ENCODE measurements at places on chromosomes 2 and 18.

DNA sequence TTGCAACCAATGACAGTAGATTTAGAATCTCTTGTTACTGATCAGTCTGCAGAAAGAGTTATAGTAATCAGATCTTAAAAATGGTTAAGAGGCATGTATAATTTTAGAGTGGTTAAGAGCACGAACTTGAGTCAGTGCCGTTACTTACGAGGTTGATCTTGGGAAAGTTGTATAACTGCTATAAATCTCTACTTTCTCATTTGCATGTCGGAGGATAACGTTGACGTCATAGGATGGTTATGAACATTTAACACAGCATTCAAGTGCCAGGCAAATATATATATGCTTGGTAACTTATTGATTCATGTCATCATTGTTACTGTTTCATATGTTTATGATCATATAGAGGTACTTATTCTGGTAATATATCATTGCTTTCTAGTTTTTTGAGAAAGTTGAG is 146.2 kb downstream of the ARHGAP28 start:
- no peaks in the 10 kb centered on the region for H3K4me1 ChIP-seq
- H3K36me3 ChIP-seq: no peaks in the 10 kb centered on the region
- no peak for DNase-seq

- DNase-seq: no peak
- no peaks in the 10 kb centered on the region for H3K27me3 ChIP-seq
- no peak overlapping the region for H3K4me3 ChIP-seq
- no peaks in the 10 kb centered on the region for H3K4me1 ChIP-seq
- H3K27ac ChIP-seq: no peak overlapping the region
Measured at GRCh38 chr2:73770725-73771124, 9.2 kb downstream of the DUSP11 start.

DNA sequence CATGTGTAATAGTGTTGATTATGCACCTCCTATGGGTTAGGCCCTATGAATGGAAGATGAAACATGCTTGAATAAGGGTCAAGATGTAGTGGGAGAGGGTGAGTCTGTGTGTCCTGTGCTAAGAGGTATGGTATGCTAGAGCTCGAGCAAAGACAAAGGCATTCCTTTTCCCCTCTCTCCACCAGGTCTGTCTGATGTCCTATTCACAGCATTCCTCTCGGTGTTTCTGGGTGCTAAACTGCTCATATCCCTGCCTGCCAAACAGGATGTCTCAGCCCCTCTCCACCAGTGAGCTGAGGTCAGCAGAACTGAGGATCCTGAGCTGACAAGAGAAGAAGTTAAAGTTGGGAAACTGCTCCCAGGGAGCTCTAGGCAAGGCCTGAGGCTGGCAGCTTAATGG is 344.9 kb downstream of the TSN start:
- H3K4me3 ChIP-seq: no peak overlapping the region
- peak overlapping the region; percentile 45 for H3K27ac ChIP-seq
- no peaks in the 10 kb centered on the region for H3K36me3 ChIP-seq
- peak; percentile 56 for DNase-seq
- H3K27me3 ChIP-seq: no peaks in the 10 kb centered on the region

DNA sequence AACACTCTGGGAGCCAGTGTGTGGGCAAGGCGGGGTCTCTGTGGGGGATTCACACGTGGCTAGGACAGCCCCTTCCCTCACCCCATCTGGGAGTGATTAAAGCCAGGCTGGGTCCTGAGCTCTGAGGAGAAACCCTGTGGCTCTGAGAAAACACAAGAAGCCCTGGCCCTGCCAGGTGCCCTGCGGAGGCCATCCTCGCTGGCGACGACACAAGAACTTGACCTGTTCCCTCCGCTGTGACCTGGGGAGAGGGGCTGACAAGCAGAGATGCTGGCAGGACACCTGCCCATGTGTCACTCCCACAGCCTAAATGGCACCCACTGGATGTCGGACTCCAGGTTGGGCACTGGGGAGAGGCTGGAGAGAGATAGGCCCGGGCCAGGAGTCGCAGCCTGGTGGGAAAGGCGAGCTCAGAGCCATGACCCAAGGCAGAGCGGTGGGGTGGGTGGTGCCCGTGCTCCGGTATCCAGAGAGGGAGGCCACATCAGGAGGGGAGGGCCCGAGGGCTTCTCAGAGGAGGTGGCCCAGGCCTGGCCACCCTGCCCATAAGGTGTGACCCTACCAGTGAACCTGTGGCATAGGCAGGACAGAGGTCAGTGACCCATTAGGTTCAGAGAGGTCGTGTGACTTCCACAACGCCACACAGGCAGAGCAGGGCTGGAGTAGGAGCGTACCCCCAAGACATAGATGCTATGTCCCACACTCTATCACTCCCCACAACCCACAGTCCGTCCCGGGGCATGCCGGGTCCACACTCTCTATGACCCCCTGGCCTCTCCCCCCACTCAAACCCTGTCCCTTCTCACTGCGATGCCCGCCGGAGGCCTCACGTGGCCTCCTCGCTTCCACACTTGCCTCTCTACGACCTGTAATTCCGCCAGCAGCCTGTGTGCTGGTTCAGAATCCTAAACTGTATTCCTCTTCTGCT is 59.4 kb upstream of the HPCAL1 start:
- H3K36me3 ChIP-seq: no peaks in the 10 kb centered on the region
- H3K27me3 ChIP-seq: no peaks in the 10 kb centered on the region
- no peak overlapping the region for H3K4me3 ChIP-seq
- H3K27ac ChIP-seq: no peak overlapping the region
- no peak for DNase-seq

GRCh38 chr2:148501545-148501944 is 143.0 kb upstream of the EPC2 start:
- no peaks in the 10 kb centered on the region for H3K36me3 ChIP-seq
- no peak overlapping the region for H3K27ac ChIP-seq
- H3K4me1 ChIP-seq: no peaks in the 10 kb centered on the region
- DNase-seq: no peak
- no peaks in the 10 kb centered on the region for H3K27me3 ChIP-seq

DNA sequence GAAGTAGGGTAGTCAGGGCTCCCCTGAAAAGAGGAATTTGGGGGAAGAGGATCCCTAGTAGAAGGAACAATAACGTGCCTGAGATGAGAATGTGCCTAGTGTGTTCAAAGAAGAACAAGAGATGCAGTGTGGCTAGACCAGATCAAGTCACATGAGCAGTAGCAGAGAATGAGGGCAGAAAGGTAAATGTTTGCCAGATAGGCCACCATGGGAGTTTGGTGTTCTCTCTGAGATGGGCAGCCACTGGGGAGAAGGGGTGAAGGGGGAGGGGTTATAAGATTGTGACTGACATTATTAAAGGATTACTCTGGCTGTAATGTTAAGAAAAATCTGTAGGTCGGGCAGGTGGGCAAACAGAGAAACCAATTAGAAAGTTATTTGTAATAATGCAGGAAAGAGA is 166.0 kb downstream of the LCLAT1 start:
- no peak for DNase-seq
- no peaks in the 10 kb centered on the region for H3K36me3 ChIP-seq
- no peaks in the 10 kb centered on the region for H3K27me3 ChIP-seq
- no peak overlapping the region for H3K27ac ChIP-seq
- H3K4me1 ChIP-seq: peaks cover 12% of the 10 kb centered on the region

GRCh38 chr2:175999283-175999819 is 2.7 kb downstream of the LNPK start:
- DNase-seq: no peak
- peaks cover 18% of the 10 kb centered on the region for H3K4me1 ChIP-seq
- no peaks in the 10 kb centered on the region for H3K36me3 ChIP-seq
- H3K4me3 ChIP-seq: no peak overlapping the region
- H3K27me3 ChIP-seq: no peaks in the 10 kb centered on the region
- H3K27ac ChIP-seq: no peak overlapping the region

GRCh38 chr2:209933499-209934483 is 68.6 kb upstream of the RPE start:
- peak; percentile 85 for DNase-seq
- peak overlapping the region; percentile 52 for H3K4me3 ChIP-seq
- H3K36me3 ChIP-seq: no peaks in the 10 kb centered on the region
- 0 out of 2 replicates have a peak, but pooled peaks cover 9% of the 10 kb centered on the region for H3K4me1 ChIP-seq
- no peak overlapping the region for H3K27ac ChIP-seq

DNA sequence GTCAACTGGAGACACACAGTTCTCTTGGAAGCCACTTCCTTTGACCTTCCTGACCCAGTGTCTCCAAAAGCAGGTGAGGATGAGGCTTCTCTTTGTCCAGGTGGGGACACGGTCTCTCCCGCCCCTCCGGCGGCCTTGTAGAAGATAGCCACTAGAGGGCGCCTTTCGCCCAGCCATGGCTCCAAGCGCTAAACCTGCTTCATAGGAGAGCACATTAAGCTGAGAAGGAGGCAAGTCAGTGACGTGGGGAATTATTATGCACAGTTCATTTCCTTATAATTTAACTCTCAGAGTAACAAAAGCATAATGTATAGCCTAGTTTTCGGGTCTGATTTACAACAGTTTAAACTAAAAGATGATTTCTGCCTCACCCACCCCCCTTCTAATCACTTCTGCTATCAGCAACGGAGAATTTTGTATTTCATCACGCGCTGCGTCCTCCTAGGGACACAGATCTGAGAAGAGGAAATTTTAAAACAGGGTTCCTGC is 208.7 kb downstream of the ICOS start:
- no peaks in the 10 kb centered on the region for H3K4me1 ChIP-seq
- H3K4me3 ChIP-seq: peak overlapping the region; percentile 74

- H3K4me1 ChIP-seq: no peaks in the 10 kb centered on the region
- no peaks in the 10 kb centered on the region for H3K36me3 ChIP-seq
- H3K4me3 ChIP-seq: no peak overlapping the region
- peaks cover 18% of the 10 kb centered on the region for H3K27me3 ChIP-seq
Measured at GRCh38 chr2:47541848-47542450, 139.0 kb downstream of the MSH2 start.

GRCh38 chr18:10057894-10058791 is 144.3 kb downstream of the VAPA start:
- peak overlapping the region; percentile 38 for H3K4me3 ChIP-seq
- no peaks in the 10 kb centered on the region for H3K36me3 ChIP-seq
- H3K27ac ChIP-seq: peak overlapping the region; percentile 98
- H3K27me3 ChIP-seq: no peaks in the 10 kb centered on the region
- peaks cover 30% of the 10 kb centered on the region for H3K4me1 ChIP-seq

DNA sequence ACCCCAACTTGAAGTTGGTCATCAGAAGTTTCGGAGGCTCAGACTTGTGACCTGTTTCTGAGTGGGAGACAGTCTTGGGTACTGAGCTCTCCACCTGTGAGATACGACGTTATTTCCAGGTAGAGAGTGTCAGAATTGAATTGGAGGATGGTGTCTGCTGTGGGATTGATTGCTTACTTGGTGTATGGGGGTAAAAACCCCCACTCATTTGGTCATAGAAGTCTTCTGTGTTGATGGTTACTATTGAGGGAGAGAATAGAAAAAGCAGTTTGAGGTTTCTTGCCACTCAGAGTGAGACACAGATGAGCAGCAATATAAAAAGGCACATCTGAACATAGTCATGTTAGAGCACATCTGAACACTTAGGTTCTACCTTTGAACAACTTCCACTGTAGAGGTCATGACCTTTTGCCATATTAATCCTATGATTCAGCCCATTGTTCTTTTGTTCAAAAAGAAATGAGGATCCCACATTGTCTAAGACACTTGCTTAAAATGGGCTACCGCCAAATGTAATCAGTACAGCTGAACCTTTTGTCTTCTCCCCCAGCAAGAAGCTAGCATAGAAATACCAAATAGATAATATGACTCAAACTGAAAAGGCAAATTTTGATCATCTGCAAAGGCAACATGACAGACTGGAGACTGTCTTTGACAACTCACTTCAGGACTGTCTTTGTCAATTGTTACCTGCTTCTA is 73.3 kb downstream of the NAB1 start:
- 0 out of 2 replicates have a peak, but pooled peaks cover 6% of the 10 kb centered on the region for H3K27me3 ChIP-seq
- no peak overlapping the region for H3K4me3 ChIP-seq
- no peaks in the 10 kb centered on the region for H3K36me3 ChIP-seq
- peaks cover 11% of the 10 kb centered on the region for H3K4me1 ChIP-seq

DNA sequence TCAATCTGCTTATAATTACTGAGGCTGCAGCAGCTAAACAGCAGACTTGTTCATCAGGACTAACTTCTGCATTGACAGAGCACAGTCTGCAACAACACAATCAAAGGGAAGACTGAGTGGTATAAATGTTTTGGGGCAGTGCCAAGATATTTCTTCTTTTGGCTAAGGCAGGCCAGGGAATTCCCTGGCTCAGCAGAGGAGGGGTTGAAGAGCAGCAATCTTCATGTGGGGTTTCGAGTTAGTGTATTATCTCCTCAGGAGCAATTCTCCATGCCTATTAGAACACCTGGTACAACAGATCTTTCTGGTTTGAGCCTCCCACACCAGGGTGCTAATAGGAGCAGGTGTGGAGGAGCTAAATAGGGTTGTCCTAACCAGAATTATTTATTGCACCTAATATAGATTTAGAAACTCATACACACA is 103.0 kb upstream of the STK17B start:
- H3K27me3 ChIP-seq: no peaks in the 10 kb centered on the region
- no peaks in the 10 kb centered on the region for H3K36me3 ChIP-seq
- no peak overlapping the region for H3K4me3 ChIP-seq
- no peak overlapping the region for H3K27ac ChIP-seq
- peak; percentile 37 for DNase-seq
- peaks cover 50% of the 10 kb centered on the region for H3K4me1 ChIP-seq

DNA sequence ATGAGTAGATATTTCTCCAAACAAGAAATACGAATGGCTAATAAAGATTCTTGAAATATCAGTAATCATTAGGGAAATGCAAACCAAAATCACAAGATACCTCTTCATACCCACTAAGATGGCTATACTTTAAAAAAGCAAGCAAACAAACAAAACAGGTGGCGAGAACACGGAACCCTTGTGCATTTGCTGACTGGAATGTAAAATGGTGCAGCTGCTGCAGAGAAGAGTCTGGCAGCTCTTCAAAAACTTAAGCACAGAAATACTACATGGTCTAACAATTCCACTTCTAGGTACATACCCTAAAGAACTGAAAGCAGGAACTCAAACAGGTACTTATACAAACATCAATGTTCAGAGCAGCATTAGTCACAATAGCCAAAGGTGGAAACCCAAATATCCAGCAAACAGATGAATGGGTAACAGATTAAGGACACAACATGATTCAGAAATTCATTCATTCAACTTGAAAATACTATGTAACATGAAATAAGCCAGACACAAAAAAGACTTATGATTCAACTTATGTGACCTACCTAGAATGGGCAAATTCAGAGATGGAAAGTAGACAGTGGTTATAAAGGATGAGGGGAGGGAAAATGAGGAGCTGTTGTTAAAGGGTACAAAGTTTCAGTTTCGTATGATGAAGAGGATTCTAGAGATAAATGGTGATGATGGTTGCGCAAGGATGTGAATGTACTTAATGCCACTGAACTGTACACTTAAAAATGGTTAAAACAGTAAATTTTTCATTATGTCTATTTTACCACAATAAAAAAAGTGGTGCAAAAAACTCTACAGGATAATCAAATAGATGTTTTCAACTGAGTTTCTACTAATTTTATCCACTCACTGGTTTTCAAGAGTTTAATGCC is 26.9 kb upstream of the GPR75 start:
- peaks cover 83% of the 10 kb centered on the region for H3K36me3 ChIP-seq
- H3K4me1 ChIP-seq: peaks cover under 1% of the 10 kb centered on the region
- no peak overlapping the region for H3K27ac ChIP-seq
- DNase-seq: no peak
- no peak overlapping the region for H3K4me3 ChIP-seq

DNA sequence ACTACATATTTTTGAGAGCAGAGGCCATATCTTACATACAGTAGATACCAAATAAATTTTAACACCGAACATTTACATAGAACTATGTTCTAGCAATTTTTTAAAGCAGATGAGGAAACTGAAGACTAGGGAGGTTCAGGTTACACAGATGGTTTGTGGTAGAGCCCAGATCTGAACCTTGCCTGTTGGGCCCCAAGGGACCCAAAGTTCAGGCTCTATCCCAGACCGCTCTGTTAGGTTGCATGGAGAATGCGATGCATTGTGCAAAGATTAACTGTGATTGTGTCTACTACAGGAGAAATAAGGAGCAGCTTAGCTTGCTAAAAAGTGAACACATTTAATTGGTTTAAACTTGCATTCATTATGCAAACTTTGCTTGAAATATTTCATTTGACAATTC is 16.4 kb upstream of the DSC3 start:
- no peak for DNase-seq
- no peaks in the 10 kb centered on the region for H3K4me1 ChIP-seq
- no peak overlapping the region for H3K4me3 ChIP-seq
- H3K27ac ChIP-seq: no peak overlapping the region
- H3K27me3 ChIP-seq: no peaks in the 10 kb centered on the region
